ENCODE measurements at places on chromosomes 3 and 15. TPM values are rescaled to one million over a fixed set of nuclear protein-coding genes. Genes with fewer than 3 reads are reported as not detected.
A peak's percentile ranks its signal among the peaks of the same experiment; 100 is the strongest.

GRCh38 chr3:13634151-13634550, 85.2 kb downstream of the FBLN2 start:
- no peak for DNase-seq

- DNase-seq = no peak
These were observed 131.4 kb downstream of the ATP1B3 start for GRCh38 chr3:142007710-142008399.

GRCh38 chr15:27550635-27551034, 548.5 kb downstream of the OCA2 start:
- no peak for DNase-seq

- DNase-seq = no peak
These were observed 1116.4 kb downstream of the OTOL1 start for GRCh38 chr3:162612991-162613390.

DNA sequence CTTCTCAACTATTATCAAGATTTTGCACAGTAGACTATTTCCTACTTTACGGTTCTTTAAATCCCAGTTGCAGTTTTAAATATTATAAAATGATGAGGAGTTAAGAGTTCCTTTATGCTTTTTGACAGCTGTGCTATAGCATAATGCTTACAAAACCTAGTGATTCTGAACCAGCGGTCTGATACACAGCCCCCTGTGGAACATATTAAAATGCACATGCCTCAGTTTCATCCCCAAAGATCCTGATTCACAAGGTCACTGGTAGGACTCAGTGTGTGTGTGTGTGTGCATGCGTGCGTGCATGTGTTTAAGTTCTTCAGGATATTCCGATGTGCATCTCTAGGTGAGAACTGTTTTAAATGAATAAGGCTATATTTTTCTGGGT, 330.1 kb upstream of the TPM1 start:
- no peak for DNase-seq

- DNase-seq = no peak
These were observed 80.7 kb downstream of the SEC22A start for GRCh38 chr3:123282461-123282860.

Gene CFAP91
- 3.3 TPM for total RNA-seq

GRCh38 chr3:99499235-99500158, 138.9 kb upstream of the COL8A1 start:
- peak; percentile 74 for DNase-seq

GRCh38 chr3:10968401-10968800, 24.1 kb upstream of the SLC6A1 start:
- DNase-seq = no peak

Gene USF3
- total RNA-seq = 9.9 TPM

- no peak for DNase-seq
These were observed 119.0 kb upstream of the LPP start for GRCh38 chr3:188034989-188035388.

GRCh38 chr3:113783980-113784379, 37.1 kb downstream of the ATP6V1A start:
- peak; percentile 47 for DNase-seq

- no peak for DNase-seq
These were observed 8.2 kb upstream of the PSTPIP1 start for GRCh38 chr15:76986743-76987142.

Gene P2RY13
- not detected for total RNA-seq

GRCh38 chr3:42043099-42043813, 47.9 kb upstream of the TRAK1 start:
- DNase-seq = peak; percentile 85

GRCh38 chr15:82833362-82833682, 23.9 kb downstream of the WHAMM start:
- no peak for DNase-seq

Gene TMOD3
- 32.3 TPM for total RNA-seq

DNA sequence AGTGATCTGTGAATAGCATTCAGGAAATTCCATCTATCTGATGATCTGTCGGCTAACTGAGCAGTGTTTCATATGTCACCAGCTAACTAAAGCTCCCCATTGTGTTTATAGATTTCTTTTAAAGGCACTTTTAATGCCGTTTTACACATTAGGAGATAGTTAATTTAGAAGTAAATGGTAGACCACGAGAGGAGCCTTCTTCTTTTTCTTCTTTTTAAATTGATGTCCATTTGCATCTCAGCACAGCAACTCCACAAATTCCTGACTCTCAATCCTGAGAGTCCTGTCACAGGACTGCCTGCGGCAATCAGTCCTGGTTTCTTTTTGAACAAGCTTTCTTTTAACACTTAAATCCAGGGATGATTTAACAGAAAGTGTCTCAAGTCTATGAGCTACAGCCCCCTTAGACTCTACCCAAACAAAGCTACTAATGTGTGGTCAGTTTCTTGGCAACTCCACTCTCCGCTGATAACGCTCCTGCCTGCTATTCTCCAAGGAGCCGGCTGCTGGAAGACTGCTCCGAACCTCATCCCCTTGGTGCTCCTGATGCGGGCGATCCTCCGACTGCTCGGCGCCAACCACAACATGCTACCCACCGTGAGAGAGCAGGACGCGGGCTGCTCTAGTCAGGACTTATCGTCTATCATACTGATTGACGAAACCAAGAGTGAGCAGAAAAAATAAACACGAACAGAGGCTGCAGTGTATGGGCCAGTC, 421.4 kb downstream of the MECOM start:
- DNase-seq = peak; percentile 71

Gene AQP9
- total RNA-seq = not detected

- DNase-seq = no peak
These were observed 26.4 kb upstream of the MME start for GRCh38 chr3:155053756-155054155.

Gene GABRR3
- total RNA-seq = not detected

Gene FBXO40
- not detected for total RNA-seq
